ENCODE measurements at places on chromosomes 16 and 17. TPM values are rescaled to one million over a fixed set of nuclear protein-coding genes. Genes with fewer than 3 reads are reported as not detected.

The SPNS2 gene
- total RNA-seq = 14.1 TPM

The CCL17 gene
- total RNA-seq = not detected

The CA7 gene
- total RNA-seq = not detected

The KRTAP1-5 gene
- total RNA-seq = not detected

The GABARAP gene
- 700 TPM for total RNA-seq

The ZSCAN10 gene
- total RNA-seq = not detected

The CA10 gene
- total RNA-seq = not detected

The MT4 gene
- total RNA-seq = not detected

The HEATR3 gene
- 12.8 TPM for total RNA-seq

The LITAFD gene
- total RNA-seq = not detected

The NCBP3 gene
- 30.9 TPM for total RNA-seq

The ASPSCR1 gene
- 29.2 TPM for total RNA-seq

The NPB gene
- 0.49 TPM for total RNA-seq

The STAT5A gene
- 5.3 TPM for total RNA-seq

The IL21R gene
- total RNA-seq = not detected

The SLC2A4 gene
- total RNA-seq = 0.24 TPM

The PRR29 gene
- 0.81 TPM for total RNA-seq

The KRT9 gene
- not detected for total RNA-seq

The HSD11B2 gene
- total RNA-seq = 1.7 TPM

The CCDC40 gene
- total RNA-seq = 5.9 TPM

The DHRS7C gene
- not detected for total RNA-seq

The NLGN2 gene
- 13.3 TPM for total RNA-seq

The TEDC2 gene
- total RNA-seq = 23.5 TPM

The TNFRSF13B gene
- total RNA-seq = not detected

The C1QTNF8 gene
- total RNA-seq = not detected

The ITGAX gene
- 1.2 TPM for total RNA-seq

The PRAC1 gene
- not detected for total RNA-seq

The MRC2 gene
- 35.6 TPM for total RNA-seq

The SPNS3 gene
- not detected for total RNA-seq

The ITGAL gene
- total RNA-seq = 0.10 TPM

The MFSD6L gene
- total RNA-seq = not detected

The MBTPS1 gene
- 45.0 TPM for total RNA-seq

The ITGA3 gene
- 435 TPM for total RNA-seq

The GPR179 gene
- total RNA-seq = 0.05 TPM

The CTRB1 gene
- not detected for total RNA-seq

The CBFA2T3 gene
- total RNA-seq = 0.23 TPM

The PRDM7 gene
- total RNA-seq = 0.03 TPM

The GID4 gene
- 13.5 TPM for total RNA-seq

The KRT27 gene
- total RNA-seq = not detected

The VMO1 gene
- total RNA-seq = 1.5 TPM
